ENCODE measurements at places on chromosomes 5 and 9.
A peak's percentile ranks its signal among the peaks of the same experiment; 100 is the strongest.

- no peak for DNase-seq
Measured at GRCh38 chr9:1051584-1052275, 1.6 kb downstream of the DMRT2 start.

DNA sequence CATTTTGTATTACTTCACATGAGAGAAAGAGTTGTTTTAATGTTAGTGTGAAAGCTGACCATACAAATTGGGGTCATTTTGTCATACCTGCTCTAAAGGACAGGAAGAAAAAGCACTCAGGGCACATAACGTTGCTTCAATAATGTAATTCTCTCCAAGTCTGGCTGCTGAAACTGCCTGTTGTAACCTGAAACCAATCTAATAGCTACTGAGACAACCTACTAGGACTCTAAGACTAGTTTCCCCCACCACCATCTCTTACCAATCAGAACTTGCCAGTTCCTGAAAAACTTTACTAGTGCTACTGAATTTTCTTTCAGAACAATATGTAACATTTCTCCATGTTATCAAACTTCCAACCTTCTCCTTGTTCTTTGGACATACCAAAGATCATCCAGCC, 374.7 kb downstream of the PTPRD start:
- no peak for DNase-seq

DNA sequence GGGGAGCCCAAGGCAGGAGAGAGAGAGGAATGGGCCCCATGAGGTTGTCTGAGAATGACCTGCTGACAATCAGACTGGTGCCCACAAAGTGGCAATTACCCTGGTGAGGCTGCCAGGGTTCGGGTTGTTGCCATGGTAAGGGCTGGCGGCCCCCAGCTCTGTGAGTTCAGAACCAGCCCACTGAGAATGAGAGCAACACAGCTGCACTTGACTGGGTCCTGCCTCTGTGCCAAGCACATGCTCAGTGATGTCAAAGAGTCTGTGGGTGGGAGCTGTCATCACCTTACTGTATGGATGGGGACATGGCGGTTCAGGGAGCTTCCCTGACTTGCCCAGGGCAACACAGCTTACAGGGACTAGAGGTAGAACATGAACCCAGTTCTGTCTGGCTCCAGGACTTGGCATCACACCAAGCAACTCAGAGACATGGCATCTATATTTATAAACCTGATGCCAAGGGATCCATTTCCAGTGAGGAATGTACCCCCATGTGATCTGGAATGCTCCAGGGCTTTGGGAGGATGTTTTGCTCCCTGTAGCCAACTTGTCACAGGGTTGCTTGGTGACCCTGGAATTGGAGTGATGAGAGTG, 38.2 kb upstream of the TEX48 start:
- no peak for DNase-seq

GRCh38 chr5:74598731-74599130, 41.8 kb downstream of the ENC1 start:
- no peak for DNase-seq

GRCh38 chr9:35827486-35827885, 1.0 kb downstream of the FAM221B start:
- no peak for DNase-seq

DNA sequence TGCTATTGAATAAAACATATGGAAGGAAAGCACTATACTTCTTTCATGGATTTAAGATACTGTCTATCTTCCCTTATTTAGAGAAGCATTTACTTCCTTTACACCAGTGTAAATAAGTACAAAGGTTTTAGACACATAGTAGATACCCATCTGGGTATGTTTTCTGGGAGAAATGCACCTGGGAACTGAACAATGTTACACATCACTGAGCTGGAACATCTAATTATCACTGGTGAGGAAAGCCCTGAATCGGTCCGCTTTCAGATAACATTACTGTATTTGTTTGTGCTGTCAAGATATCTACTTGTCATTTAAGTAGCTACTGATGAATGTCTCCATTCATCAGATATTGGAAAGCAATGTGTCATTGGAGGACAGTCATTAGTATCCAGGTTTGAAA, 964.7 kb upstream of the PTPRD start:
- no peak for DNase-seq

DNA sequence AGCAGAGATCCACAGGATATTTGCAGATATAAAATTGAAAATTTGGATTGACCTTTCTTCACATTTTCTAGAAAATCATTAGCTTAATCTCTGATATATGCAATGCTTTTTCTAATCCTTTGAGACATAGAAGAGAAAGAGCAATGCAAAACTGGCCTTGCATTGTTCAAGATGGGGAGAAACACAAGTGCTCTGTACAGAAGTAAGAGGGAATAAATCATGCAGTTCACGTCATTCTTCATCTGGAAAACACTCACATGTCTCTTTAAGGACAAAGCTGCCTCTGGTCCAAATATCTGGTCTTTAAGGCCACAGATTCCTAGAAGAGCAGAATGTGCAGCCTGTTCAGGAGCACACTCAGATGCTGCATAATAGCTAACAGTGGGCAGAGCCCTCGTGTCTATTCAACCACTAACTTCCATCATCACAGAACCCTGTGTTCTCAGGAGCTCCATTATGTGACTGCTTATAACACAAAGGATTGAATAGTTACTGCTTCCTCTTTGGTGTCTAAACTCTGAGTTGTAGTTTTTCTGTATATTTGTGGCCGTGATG, 277.5 kb downstream of the PLK2 start:
- no peak for DNase-seq

DNA sequence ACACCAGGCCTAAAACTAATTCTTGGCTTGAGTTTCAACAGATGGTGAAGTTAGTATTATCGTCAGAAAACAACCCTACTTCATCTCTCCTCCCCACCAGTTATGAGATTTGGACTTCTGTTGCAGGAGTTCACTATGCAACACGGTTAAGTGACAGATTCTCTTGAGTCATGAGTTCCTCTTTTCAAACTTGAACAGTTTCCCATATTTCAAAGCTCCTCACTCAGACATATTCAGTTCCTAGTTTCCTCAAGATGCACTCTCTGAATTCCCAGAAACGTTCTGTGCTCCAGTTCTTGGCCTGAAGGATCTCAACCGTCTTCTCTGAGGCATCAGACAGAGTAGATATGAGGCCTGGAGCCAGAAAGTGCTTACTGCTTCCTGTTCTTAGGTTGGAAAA, 7.3 kb upstream of the PTGER4 start:
- no peak for DNase-seq

DNA sequence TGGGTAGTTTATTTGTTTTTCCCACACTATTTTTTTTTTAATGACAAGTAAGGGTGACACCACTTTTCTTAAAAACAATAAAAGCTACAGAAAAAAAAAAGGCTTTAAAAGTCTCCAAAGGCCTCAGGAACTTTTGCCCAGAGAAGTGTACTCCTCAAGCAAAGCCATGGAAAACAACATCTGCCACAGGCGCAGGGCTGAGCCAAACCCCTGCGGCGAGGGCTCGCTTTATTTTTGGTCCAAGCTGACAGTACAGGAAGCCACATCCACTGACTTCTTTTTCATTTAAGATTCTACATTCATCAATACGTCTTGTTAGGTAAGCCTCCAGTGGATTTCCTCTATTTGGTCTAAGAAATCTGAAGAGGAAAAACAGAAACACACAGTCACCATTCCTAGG, 51.9 kb upstream of the IFNK start:
- no peak for DNase-seq

DNA sequence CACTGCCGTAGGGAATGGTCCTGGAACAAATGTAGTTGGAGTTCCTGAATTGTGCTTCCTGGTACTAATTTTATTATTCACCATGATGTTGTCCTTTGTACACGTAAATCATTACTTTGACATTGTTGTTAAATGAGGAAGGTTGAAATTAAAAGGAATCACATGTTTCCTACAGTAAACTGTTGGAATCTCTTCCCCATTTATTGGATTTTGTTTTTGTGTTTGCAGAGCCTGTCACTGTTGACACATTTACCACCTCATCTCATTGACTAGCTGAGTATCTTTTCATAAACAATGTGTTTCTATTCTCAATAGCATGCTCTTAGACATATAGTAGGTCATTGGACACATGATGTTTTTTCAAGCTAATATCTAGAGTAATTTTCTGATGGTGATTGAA, 1012.5 kb downstream of the NR2F1-AS1 start:
- no peak for DNase-seq

- peak; percentile 7 for DNase-seq
Measured at GRCh38 chr9:137349471-137350033, 47.5 kb upstream of the NRARP start.

DNA sequence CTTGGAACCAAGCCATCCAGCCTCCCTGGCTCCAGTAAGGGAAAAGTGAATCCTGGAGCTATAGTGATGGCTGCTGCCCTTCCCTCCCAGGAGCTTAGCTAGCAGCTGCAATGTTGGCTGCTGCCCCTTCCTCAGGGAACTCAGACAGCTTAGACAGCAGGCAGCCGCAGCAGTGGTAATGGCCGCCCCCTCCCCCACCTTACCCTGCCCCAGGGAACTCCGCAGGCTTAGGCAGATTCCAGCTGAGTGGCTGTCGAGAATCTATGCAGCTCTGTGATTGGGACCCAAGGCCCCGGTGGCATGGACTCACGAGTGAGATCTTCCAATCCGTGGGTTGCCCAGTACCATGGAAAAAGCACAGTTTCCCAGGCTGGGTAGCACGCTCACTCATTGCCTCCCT, 378.6 kb downstream of the NNT start:
- no peak for DNase-seq

DNA sequence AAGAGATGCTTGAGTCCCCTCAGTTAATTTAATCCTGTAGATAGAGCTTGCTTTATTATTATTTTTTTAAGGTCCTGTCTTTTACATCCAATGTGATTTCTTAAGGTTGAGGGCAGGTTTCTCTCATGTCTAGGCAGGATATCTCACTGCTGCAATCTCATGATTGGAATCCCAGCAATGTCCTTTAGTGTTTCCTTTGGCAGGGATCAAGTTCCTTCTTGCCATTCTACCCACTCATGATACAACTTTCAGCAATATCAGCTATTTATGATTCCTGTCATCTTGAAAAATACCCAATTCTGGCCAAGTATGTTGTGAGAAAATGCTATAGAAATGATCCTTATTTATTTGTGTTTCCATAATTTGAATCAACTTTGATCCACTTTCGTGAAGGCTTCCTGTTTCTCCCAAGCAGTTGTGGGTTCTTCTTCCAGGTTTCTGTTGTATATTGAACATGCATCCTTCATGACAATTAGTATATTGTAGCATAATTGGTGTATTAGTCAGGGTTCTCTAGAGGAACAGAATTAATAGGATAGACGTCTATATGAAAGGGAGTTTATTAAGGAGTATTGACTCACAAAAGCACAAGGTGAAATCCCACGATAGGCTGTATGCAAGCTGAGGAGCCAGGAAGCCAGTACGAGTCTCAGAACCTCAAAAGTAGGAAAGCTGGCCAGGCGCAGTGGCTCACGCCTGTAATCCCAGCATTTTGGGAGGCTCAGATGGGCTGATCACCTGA, 18.4 kb upstream of the VPS13A start:
- no peak for DNase-seq

- DNase-seq, result no peak
Measured at GRCh38 chr5:102226321-102226720, 69.8 kb downstream of the SLCO4C1 start.

DNA sequence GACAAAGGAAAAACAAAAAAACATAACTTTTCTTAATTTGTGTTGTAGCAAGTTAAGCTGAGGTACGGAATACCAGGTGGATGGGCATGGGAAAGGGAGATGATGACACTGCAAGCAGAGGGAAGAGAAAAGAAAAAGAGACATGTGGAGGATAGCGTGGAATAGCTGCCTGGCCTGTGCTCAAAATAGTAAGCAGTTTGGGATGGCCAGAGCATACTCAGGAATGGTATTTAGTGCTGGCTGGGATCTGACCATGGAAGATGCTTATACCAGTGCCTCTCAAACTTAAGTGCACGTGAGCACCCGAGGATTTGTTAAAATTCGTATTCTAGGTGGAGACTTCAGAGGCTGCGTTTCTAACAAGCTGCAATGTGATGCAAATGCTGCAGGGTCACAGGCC, 41.3 kb downstream of the LNPEP start:
- no peak for DNase-seq

DNA sequence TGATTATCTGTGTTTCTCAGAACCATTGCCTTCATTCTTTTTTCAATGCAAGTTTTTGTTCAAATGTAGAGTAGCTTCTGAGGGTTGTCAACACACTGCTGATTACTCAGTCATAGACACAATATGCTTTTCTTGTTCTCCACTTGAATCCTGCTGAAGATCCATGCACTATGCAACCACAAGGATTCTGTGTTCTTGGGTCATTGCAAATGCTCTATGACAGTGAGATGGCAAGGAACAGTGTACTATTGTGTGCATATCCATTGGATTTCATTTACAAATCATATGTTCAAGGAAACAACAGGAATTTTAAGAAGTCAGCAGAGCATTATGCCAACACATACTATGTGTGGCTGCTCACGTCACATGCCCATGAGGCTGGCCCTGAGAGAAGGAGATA, 1590.2 kb downstream of the EFNA5 start:
- no peak for DNase-seq

GRCh38 chr9:75671354-75671753, 219.1 kb upstream of the PCSK5 start:
- no peak for DNase-seq

GRCh38 chr9:16152276-16153101, 599.6 kb downstream of the CCDC171 start:
- no peak for DNase-seq

DNA sequence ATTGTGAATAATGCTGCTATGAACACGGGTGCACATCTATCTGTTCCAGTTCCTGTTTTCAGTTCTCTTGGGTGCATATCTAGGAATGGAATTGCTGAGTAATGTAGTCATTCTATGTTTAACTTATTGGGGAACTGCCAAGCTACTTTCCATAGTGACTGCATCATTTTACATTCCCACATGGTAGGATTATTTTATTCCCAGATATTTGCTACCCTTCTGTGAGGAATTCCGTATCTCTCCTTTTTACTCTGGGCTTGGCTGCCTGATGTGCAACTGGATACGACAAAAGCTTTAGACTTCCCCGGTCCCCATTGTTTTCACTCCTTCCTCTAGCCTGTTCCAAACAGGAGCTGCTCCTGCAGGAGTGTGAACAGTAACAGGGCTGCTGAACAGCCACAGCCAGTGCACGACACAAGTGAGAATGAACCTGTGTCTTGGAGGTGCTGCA, 7.2 kb downstream of the TAS2R1 start:
- DNase-seq, result no peak

DNA sequence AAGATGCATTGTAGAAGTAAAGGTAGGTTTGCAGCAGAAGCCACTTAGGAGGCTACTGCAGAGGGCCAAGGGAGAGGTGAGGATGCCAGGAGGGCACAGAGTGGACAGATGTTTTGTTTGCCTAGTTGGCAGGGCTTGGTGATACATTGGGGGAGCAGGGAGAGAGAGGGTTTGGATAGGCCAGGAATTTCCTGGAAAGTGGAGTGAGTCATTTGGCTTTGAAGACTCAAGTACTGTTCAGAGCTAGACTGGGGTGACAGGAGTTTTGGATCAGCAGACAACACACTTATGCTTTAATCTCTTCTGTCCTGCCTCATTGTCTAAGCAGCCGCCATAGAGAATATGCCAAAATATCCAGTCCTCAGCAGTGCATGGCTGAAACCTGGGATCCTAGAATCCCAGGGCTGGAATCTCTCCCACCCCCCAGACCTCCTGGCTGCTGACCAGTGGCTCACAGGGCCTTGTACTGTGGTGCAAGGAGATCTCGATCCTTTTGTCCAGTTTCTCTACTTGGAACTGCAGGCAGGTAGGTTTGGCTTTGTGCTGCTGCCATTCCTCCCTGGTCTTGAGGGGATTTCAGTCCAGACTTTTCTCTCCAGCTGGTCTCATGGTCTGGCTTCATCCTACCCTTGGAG, 11.0 kb downstream of the TMEM268 start:
- no peak for DNase-seq

- DNase-seq, result no peak
Measured at GRCh38 chr5:50352382-50352781, 88.7 kb downstream of the EMB start.

Data from breast epithelium (tissue), 4 donors.